Skeletal muscle cell (primary cell): ENCODE measurements at places on chromosomes 5 and 9.

DNA sequence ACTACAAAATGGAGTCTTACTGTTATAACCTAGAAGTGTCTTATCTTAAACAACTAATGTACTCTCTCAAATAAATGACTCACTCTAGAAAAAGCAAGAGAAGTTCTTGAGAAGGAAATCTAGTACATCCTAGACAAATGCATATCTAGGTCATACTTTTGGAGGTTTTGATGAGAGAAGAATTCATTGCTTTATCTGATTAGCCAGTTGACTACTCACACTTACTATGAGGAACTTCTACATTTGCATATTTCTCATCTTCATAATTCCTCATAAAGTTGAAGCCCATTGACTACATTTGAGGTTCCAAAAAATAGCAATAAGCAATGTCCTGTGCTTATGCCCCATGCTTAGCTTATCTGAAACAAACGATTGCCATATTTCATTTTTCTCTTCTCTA is 2.8 kb downstream of the JAKMIP2 start:
- no peak for DNase-seq

GRCh38 chr5:91379246-91379913 is 3.7 kb downstream of the ARRDC3 start:
- DNase-seq, result no peak

DNA sequence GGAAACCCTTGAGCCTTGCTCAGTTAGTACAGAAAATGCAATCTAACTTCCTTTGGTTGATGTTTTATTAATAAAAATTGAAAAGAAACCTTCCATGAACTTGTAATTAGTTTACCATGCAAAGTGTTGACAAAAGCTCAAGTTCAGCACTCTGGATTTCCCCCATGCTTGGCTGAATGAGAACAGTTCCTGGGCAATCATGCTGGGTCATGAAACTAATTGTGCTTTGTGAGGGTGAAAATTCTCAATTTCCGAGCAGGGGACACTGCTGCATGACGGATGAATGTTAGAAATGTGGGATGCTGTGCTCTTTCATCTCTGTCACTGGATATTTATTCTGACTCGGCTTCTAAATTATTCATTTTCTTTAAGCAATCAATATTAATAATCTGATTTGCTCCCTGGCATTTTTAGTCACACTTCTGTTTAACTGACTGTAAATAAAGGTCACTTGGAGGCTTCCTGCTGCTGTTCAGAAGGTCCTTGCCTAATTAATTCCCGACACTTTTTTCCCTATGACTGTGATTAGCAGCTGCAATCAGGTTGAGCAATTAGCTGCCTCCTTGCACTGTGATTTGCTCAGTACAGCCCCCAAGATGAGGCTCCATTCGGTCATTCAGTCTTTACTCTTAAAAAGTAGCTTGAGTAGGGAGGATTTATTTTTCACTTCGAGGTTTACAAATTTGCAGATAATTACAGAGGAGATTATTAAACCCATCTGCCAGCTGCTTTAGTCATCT is 678.1 kb upstream of the ZNF608 start:
- no peak for DNase-seq

DNA sequence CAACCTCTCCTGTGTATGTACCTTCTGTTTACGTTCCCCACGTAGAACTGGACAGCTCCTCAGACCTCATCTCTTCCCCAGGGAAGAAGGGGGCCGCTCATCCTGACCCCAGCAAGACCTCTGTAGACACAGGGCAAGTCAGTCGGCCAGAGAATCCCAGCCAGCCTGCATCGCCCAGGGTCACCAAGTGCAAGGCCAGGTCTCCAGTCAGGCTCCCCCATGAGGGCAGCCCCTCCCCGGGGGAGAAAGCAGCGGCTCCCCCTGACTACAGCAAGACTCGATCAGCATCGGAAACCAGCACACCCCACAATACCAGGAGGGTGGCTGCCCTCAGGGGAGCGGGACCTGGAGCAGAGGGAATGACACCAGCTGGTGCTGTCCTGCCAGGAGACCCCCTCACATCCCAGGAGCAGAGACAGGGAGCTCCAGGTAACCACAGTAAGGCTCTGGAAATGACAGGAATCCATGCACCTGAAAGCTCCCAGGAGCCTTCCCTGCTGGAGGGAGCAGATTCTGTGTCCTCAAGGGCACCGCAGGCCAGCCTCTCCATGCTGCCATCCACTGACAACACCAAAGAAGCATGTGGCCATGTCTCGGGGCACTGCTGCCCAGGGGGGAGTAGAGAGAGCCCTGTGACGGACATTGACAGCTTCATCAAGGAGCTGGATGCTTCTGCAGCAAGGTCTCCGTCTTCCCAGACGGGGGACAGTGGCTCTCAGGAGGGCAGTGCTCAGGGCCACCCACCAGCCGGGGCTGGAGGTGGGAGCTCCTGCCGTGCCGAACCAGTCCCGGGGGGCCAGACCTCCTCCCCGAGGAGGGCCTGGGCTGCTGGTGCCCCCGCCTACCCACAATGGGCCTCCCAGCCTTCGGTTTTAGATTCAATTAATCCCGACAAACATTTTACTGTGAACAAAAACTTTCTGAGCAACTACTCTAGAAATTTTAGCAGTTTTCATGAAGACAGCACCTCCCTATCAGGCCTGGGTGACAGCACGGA is 86.7 kb downstream of the GOLPH3 start:
- no peak for DNase-seq

- no peak for DNase-seq
Observed at GRCh38 chr9:87285183-87285850, 212.3 kb upstream of the DAPK1 start.

GRCh38 chr5:177462021-177462670 is 11.3 kb downstream of the DBN1 start:
- no peak for DNase-seq

- no peak for DNase-seq
Observed at GRCh38 chr5:39226100-39226451, 6.7 kb upstream of the FYB1 start.

DNA sequence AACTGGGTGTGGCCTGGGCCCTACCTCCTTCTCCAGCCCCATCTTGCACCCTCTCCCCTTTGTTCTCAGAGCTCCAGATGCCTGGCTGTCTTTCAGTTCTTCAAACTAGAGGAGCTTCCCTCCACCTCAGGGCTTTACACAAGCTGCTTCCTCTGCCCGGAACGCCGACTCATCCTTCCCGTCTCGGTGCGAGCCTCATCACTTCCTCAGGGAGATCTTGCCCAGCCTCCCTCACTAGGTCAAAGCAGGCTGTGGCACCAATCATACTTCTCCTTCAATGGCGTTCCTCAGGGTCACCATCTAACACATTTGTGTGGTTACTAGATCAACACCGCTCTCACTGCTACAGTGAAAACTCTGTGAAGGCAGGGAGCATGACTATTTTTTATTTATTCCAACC is 56.2 kb upstream of the ZSWIM6 start:
- DNase-seq, result peak; percentile 73

DNA sequence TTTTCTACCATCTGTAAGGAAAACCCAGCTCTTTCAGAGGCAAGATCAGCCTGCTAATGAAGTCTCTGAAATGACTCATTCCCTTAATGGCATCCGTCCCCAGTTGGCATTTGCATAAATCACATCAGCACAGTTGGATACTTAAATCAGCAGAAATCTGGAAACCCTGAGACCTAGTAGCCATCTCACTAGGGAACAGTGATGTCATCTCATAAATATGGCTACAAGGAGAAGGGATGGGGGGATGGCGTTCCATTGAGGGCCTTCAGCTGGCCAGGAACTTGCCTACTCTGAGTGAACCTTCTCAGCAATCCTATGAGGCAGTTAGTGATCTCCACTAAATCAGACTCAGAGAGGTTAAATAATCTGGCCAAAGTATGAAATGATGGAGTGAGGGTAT is 81.8 kb downstream of the CMYA5 start:
- DNase-seq, result peak; percentile 61

- no peak for DNase-seq
Observed at GRCh38 chr5:137778772-137779564, 24.8 kb upstream of the HNRNPA0 start.

DNA sequence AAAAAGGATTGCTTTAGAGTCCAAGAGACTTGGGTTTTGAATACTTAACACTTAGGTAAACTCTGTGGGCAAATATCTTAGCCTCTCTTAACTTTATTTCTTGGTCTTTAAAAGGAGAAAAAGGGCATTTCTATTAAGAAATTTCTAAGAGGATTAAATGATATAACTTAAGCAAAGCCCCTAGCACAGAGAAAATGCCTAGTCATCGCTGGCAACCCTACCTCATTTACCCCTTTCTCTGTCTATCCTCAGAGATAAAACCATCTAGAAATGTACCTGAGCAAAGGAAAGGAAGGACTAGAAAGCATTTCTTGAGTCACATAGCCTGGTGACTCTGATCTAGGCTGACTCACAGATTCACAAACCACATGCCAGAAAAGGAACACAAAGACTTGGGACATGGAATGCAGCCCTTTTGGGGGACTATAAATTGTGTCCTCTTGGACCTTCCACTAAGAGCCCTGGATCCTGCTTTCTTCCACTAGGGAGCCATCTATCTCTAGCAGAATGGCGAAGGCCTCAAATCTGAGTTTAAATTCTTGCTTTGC is 120.6 kb downstream of the FOXD1 start:
- no peak for DNase-seq

GRCh38 chr9:112274600-112274999 is 58.8 kb downstream of the PTBP3 start:
- DNase-seq, result no peak

DNA sequence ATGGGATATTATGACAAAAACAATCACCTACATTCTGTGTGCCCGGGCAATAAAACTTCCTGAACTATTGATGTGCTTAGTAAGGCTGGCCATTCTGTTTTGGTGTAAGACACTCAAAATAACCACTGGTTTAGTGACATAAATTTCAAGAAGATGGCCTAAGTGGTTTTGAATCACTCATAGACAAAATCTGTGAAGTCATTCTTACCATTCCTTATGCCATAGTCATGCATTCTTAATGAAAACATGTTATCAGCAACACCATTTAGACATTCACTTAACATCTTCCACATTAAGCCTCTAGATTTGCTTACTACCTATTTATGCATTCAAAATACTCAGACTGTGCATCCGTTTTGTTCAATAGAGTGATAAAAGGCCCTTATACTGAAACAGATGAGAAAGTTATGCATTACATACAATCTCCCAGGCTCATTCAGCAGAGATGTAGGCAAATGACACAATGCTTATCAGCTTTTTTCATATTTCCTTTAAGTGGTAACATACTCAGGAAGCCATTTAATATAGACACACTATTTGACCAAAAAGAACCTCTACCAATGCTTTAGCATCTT is 848.8 kb upstream of the DMAC1 start:
- DNase-seq, result no peak

- no peak for DNase-seq
Observed at GRCh38 chr5:151611127-151611775, 20.1 kb upstream of the FAT2 start.

GRCh38 chr5:174511714-174512253 is 212.6 kb upstream of the MSX2 start:
- DNase-seq, result no peak

- DNase-seq, result no peak
Observed at GRCh38 chr9:97366476-97366875, 45.4 kb upstream of the TDRD7 start.

- DNase-seq, result no peak
Observed at GRCh38 chr9:18672706-18673105, 198.8 kb downstream of the ADAMTSL1 start.

DNA sequence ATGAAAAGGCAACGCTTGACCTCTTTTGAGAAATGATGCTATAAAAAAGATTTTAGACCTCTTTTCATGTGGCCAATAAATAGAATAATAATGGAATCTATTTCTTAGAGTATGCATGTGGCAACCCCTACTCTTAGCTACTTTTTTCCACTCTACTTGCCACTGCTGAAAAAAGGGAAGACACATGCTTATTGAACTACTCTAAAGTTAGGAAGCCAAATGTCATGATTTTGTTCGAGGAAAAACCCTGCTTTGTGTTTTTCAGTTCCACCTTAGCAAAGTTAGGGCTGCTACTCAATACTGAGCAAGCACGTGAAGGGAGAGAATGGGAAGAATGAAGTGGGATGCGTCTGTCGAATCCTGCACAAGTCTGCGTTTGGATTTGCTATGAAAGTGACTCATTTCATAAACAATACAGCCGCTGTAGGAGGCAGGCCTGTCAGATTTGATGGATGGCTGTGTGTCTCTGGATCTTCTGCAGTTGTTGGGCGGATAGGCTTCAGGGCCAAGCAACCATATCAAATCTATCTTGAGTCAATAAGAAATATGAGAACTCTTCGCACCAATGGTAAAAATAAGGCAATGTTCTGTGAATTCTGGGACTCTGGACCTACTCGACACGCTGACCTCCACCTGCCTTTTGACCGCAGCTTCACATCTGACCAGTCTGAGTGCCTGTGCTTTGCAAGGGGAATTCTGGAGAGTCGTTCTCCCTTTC is 333.6 kb downstream of the PIK3R1 start:
- DNase-seq, result peak; percentile 73

DNA sequence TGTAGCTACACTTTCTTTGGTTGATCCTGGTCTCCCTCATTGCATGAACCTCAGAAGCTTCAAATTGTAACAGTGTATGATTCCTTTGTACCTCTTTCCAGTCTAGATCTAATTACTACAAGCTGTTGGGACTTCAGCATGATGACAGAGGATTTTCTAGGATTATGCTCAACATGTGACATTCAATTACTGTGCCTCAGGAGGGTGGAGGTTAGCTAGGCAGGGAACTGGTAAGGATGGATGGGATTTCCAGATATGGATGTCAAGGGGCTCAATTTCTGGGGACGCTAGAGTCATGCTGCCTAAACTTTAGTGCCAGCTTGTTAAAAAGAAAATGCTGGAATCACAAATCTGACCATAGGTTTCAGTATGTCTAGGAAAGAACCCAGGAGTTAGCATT is 29.2 kb upstream of the GLRA1 start:
- no peak for DNase-seq

GRCh38 chr9:90420768-90421513 is 221.7 kb downstream of the DIRAS2 start:
- DNase-seq, result no peak

GRCh38 chr5:17816505-17816904 is 182.2 kb downstream of the TAF11L14 start:
- DNase-seq, result no peak

DNA sequence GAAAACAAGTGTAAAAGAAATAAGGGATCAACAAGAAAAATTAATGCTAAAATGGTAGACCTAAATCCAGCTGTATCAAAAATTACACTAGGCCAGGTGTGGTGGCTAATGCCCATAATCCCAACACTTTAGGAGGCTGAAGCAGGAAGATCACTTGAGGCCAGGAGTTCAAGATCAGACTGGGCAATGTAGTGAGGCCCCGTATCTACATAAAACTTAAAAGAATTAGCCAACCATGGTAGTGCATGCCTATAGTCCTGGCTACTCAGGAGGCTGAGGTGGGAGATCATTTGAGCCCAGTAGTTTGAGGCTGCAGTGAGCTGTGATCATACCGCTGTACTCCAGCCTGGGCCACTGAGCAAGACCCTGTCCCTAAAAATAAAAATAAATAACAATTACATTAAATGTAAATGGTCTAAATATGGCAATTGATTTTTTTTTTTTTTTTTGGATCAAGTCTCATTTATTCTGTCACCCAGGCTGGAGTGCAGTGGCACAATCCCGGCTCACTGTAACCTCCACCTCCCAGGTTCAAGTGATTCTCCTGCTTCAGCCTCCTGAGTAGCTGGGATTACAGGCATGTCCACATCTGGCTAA is 4.2 kb upstream of the FAM151B start:
- no peak for DNase-seq

- no peak for DNase-seq
Observed at GRCh38 chr9:70091103-70091502, 47.5 kb downstream of the MAMDC2 start.
